Calu3 (cell line): ENCODE measurements at places on chromosomes 6 and 20. TPM values are rescaled to one million over a fixed set of nuclear protein-coding genes. Genes with fewer than 3 reads are reported as not detected.

The RIPOR3 gene
- total RNA-seq, result 2.8 and 4.0 TPM in 2 replicates

- DNase-seq, result no peak
Measured at GRCh38 chr6:14642136-14642505, 524.5 kb downstream of the CD83 start.

GRCh38 chr20:50601511-50602431 is 89.6 kb downstream of the RIPOR3 start:
- no peak for DNase-seq

DNA sequence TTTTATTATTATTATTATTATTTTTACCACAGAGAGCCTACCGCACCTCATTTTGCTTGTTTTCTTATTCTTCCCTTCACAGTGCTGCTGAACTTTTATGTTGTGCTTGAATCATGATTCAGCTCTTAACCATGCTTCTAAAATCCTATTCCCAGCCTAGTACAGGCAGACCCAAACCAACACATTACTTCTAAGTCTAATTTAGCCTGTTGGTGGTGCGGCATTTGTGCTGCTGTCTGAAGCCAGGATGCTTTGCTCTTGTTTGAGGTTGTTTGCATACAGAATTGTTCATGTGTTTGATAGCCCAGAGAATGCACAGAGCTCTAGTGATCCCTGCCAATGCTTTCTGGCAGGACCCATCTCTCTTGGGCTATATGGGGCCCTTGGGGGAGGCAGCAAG is 213.5 kb upstream of the KCNG1 start:
- DNase-seq, result no peak

GRCh38 chr6:35302604-35303241 is 5.1 kb downstream of the DEF6 start:
- peak; percentile 66 for DNase-seq
